ENCODE measurements at places on chromosomes 6 and 20.

- DNase-seq = no peak
Measured at GRCh38 chr6:63661769-63662168, 26.2 kb downstream of the PHF3 start.

DNA sequence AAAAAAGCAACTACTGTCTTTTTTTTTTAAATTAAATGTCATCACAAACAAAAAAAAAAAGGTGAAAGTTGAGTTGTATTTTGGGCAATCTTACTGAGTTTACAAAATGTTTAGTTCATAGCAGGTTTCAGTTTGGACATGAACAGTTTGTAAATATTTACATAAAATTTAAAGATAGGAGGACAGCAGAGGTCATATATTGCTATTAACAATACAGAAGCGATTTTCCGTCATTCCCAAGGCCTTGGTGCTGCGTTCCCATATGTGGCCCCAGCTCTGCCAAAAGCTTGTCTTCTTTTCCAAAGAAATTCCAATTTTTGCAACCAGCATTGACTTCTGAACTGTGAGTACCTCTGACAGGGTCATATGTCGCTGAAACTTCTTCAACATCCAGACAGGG, 5.1 kb downstream of the BACH2 start:
- no peak for DNase-seq

DNA sequence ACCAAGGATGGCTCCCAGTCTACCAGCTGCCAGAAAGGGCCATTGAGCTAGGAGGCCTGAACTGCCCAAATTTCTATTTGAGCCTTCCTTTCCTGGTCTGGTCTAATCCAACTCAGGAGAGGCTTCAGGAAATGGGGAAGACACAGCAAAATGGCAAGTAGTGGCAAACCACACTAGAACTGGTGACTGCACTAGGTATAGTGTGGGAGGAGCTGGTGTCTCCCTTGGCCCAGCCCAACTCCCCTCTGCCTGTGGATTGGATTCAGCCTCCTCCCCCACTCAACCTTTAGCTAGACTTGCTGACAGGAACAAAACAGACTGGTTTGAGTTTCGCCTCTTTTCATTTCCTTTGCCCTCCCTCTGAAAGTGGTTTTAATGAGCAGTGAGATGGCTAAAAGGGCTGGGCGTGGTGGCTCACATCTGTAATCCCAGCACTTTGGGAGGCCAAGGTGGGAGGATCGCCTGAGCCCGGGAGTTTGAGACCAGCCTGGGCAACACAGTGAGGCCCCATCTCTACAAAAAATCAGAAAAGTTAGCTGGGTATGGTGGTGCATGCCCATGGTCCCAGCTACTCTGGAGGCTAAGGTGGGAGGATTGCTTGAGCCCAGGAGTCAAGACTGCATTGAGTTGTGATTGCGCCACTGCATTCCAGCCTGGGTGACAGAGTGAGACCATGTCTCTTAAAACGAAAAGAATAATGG, 17.5 kb downstream of the MRPS18A start:
- peak; percentile 49 for DNase-seq

DNA sequence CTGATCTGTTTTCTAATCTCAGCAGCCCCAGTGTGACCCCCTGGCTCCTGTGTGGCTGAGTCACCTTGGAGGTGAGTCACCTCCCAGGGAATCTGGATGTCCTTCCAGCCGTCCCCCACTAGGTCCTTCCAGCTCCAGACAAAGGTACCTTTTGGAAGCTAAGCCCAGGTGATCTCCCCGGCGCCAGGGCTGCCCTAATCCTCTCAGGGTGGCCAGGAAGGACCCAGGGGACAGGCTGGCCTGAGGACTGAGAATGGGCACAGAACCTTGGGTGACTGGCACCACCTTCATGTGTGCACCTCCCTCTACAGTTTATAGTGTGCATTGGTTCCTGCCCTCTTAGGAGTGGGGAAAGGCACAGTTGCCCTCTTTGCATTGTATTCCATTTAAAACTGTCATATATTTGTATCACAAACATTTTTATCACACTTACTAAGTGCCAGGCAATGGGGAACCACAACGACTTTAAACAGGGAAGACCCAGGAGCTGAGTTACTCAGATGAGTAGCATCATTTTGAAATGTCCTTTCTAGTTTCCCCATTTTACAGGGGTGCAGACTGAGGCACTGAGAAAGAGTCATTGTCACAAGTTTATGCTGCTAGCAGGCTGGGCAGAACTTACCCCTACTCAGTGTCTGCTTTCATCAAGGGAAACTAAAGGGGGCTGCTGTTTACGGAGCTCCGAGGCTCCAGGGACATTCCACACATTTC, 2.6 kb upstream of the BPIFB4 start:
- peak; percentile 26 for DNase-seq

- no peak for DNase-seq
Measured at GRCh38 chr20:23628402-23629016, 9.2 kb downstream of the CST3 start.

DNA sequence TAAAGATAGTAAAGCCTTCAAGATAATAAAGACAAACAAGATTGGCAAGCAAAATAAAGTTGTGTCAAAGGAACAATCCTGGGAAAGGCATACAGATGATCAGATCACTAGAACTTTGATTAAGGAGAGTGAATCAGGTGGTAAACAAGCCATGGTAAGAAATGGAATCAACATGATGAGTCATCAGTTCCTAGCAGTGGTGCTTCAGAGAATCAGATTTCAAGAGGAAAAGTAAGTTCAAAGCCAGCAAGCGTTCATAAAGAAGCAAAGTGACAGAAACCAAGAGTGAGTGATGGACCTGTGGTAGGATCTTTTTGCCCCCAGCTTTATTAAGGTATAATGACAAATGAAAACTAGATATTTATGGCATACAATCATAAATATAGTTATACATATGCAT, 340.4 kb downstream of the TPBG start:
- no peak for DNase-seq

DNA sequence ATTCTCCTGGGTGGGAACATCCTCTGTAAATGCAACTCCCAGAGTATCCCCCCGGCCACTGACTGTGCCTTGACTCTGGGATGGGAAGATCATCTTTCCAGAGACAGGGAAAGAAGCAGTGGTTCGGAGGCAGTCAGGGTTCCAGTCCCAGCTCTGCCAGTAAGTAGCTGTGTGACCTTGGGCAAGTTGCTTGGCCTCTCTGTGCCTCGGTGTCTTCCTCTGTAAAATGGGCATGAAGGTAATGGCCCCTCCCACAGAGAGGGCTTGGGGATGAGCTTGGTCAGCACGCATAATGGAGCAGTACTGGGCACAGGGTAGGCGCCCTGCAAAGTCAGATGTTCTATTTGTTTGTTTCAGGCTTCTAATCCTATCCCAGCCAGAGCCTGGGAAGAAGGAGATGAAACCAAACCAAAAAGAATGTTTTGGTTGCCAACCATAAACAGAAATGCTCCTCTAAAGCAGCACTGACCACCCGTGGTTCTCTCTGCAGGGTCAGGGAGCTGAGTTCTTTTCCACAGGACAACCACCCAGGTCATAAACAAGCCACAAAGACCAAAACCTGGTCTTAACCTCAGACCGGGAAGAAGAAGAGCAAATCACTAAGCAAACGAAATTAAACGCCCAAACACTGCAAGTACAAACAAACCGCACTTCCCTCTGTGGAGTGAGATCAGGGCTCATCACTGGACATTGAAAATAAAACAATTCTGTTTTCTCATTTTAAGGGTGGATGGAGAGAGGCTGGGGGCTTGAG, 381.0 kb upstream of the SULF2 start:
- DNase-seq = no peak

GRCh38 chr6:122128445-122128844, 271.0 kb upstream of the HSF2 start:
- no peak for DNase-seq

- no peak for DNase-seq
Measured at GRCh38 chr6:47917811-47918210, 136.0 kb downstream of the OPN5 start.

GRCh38 chr6:22925920-22926789, 356.8 kb downstream of the HDGFL1 start:
- DNase-seq = no peak

- no peak for DNase-seq
Measured at GRCh38 chr6:170128811-170129681, 161.8 kb downstream of the DLL1 start.

GRCh38 chr6:90062667-90063066, 168.4 kb downstream of the GJA10 start:
- no peak for DNase-seq

DNA sequence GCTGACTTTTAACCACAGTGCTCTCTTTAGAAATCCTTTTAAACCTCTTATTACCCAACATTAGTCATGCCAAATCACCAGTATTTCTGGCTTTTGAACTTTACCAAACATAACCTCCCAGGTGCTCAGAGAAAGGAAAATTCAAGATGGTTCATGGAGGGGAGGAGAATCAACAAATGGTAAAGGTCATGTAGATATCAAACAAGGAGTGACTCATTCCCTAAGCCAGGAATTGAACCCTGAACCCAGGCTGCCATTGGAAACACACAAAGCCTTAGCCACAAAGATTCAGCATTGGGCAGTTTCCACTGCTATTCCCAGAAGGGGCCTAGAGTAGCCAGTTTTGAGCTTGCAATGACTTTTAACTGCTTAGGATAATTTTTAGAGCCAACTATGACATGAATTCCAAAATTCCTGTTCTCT, 21.6 kb upstream of the ENTPD6 start:
- DNase-seq = no peak

Measured in suppressor macrophage (primary cell).